ENCODE measurements at places on chromosomes 2 and 18.

DNA sequence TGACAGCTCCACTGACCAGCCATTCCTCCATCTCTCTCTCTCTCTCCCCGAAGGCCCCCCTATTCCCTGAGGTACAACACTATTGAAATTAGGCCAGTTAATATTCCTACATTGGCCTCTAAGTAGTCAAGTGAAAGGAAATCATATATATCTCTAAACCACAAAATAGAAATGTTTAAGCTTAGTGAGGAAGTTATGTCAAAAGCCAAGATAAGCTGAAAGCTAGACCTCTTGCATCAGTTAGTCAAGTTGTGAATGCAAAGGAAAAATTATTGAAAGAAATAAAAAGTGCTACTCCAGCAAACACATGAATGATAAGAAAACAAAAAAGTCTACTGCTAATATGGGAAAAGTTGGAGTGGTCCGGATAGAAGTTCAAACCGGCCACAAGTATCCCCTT, 301.3 kb upstream of the RBMS1 start:
- DNase-seq: no peak

DNA sequence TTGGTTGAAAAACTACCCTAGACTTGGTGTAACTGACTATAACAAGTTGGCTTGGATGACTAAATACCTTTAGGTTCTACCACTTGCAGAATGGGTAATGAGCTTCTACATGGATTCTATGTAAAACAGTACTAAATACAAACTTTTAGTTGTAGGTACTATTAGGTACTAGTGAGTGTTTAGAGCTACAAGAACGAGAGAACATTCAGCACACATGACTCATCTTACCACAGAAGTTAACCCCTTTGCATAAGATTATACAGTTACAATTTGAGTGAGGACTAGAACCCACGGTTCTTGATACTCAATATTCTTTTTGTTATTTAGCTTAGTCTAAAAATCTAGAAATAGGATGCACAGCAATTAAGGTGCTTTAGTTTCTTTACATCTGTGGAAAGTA, 101.7 kb upstream of the TFCP2L1 start:
- no peak for DNase-seq

DNA sequence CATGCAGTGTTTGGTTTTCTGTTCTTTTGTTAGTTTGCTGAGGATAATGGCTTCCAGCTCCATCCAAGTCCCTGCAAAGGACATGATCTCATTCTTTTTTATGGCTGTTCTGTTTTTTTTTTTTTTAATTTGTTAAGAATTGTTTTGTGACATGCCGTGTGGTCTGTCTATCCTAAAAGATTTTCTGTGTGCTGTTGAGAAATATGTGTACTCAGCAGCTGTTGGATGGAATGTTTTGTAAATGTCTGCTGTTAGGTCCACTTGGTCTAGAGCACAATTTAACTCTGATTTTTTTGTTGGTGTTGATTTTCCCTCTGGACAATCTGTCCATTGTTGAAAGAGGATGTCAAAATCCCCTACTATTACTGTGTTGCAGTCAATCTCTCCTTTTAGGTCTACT, 80.4 kb upstream of the WDR75 start:
- DNase-seq: no peak

- DNase-seq: no peak
These were observed 38.1 kb upstream of the SLC3A1 start for GRCh38 chr2:44237221-44237620.

GRCh38 chr2:189526241-189526640, 54.3 kb downstream of the SLC40A1 start:
- DNase-seq: no peak

DNA sequence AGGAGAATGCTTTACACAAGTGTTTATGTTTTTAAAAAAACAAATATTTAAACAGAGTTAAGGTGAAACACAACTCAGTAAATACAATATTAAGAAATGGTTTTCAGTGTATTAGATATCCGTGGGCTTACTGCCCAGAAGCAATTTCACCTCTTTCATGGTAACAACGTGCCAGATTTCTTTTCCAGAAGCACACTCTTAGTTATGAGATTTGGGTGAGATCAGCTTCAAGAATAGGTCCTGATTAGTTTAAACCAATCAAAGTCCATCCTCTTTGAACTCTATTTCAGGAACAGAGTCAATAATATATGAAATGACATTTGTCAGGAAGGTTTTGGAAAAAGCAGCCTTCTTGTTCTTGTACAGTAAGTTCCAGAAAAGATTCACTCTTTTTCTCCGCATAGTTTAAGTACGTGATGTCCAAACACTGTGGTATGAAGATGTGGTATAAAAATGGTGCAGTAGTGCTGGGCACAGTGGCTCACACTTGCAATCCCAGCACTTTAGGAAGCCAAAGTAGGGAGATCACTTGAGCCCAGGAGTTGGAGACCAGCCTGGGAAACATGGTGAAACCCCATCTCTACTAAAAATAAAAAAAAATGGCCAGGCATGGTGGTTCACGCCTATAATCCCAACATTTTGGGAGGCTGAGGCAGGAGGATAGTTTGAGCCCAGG, 14.7 kb downstream of the USP34 start:
- no peak for DNase-seq

DNA sequence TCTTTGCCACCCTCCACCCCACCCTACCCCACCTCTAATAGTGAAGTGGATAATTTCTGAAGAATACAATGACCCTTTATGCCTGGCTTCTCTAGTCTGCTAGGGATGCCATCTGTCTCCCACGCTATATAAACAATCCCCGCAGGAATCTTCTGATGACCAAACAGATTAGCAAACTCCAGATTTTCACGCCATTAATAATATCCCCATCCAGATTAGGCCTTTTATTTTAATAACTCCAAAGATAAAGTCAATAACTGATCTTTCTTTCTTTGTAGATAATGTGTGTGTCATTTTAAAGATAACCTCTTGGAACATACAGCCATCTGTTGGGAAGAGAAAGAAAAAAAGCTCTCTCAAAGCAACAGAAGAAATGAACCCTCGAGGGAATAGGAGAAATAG, 47.9 kb upstream of the CCDC150 start:
- DNase-seq: no peak

- DNase-seq: no peak
These were observed 107.0 kb downstream of the GALNT14 start for GRCh38 chr2:31031132-31031706.

DNA sequence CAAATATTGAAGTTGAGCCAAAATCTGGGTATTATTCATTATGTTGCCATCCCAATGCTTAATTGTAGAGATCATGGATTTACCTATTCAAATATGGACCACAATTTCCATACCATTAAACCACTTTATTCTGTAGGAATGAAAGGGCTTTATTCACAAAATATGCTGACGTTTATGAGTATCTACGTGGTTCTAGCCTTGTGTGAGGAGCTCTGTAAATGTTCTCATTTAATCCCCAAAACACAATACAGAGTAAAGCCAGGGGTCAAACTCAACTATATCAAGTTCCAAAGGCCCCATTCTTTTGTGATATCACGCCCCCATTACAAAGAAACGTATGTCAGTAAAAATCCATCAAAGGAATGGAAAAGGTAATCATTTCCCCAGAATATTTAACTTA, 61.9 kb downstream of the ANTXR1 start:
- DNase-seq: no peak

- no peak for DNase-seq
These were observed 337.5 kb downstream of the RIT2 start for GRCh38 chr18:42778024-42778423.

- no peak for DNase-seq
These were observed 74.9 kb downstream of the ANKRD44 start for GRCh38 chr2:197235711-197236110.

GRCh38 chr2:26712486-26713465, 20.3 kb downstream of the KCNK3 start:
- no peak for DNase-seq

GRCh38 chr2:1816414-1816911, 72.1 kb upstream of the PXDN start:
- no peak for DNase-seq

- no peak for DNase-seq
These were observed 26.2 kb downstream of the NAB1 start for GRCh38 chr2:190674966-190675650.

- no peak for DNase-seq
These were observed 228.6 kb upstream of the PXDN start for GRCh38 chr2:1972948-1973347.

DNA sequence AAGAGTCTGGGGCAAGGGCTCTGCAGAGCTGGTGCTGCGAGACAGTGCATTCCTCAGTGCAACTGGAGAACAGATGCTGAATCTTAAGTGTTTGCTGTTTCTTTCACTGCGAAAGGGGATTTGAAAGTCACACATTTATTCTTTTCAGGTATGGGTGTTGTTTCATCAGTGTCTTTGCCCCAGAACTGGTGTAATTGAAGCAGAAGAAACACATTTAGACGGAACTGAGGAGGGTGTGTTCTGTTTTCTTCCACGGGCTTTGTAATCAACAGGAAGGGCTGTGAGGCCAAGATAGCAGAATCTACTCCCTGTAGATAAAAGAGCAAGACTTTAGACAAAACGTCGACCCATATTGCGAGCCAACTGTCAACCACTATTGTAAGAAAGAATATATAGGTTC, 151.9 kb downstream of the EPHA4 start:
- no peak for DNase-seq

DNA sequence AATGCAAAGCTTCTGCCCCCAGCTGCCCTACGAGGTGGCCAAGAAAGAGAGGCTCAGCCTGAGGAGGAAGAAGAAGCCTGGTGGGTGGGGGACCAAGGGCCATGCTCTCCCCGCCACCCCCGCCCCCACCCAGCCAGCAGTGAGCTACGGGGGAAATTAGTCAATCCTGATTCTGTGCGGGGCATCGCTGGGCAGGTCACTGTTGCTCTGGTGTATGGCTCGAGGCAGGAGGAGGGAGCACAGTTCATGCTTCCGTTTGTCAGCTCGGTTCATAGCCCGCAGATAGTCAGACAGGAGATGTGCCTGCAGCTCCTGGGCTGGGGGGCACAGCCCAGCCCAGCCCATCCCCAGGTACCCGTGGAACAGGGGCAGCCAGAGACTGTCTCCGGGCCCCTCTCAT, 17.1 kb downstream of the RAMP1 start:
- no peak for DNase-seq

DNA sequence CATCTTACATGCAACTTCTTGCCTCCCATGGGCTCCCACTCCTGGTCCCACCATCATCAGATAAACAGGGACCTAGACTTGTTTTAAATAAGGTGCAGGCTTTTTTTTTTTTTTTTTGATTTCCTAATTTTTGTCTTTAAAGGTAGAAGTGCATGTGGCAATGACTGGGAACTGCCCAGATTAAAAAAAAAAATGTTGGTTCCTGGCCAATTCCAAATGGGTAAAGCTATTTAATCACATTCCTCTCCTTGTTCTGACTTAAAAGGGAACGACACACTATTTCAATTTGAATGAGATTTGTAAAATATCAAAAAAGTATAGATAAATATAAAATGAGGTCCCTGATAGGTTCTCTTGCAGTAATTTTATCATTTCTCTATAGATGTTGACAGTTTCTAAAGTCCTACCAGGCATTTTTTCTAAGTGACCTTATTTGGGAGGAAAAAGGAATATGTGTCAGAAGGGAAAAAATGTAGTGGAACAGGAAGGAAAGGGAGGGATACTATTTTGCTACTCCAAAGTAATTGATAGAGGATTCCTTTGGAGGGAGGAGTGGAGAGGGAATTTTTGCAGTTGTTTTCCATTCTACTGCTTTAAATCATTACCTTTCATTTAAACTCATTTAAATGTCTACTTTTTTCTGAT, 43.3 kb downstream of the DDX1 start:
- no peak for DNase-seq

GRCh38 chr18:57698571-57699276, 77.1 kb upstream of the NARS1 start:
- no peak for DNase-seq

DNA sequence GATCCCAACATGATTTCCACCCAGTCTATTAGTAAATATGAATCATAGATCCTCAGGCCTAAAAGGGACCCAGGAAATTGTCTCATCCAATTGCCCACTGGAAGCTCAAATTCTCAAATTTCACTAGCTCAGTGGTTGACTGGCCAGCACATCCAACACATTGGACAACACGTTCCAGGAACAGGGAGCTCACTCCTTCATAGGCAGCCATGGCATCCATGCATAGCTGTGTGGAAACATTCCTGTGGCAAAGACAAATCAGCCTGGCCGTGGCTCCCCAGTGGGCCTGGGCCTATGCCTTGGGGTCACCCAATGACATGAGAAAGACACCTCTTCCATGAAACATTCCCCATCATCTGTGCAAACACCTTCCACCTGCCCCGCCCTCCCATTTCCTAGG, 261.1 kb downstream of the ANAPC1 start:
- DNase-seq: no peak
